Suppressor macrophage treated with lipopolysaccharide for 4 hours (primary cell): ENCODE measurements at places on chromosomes 16 and 17.

GRCh38 chr17:7782240-7782639, 51.8 kb upstream of the KDM6B start:
- DNase-seq: peak; percentile 6

GRCh38 chr17:49548051-49548505, 27.6 kb upstream of the NXPH3 start:
- DNase-seq: no peak

GRCh38 chr16:81275795-81276194, 37.3 kb downstream of the BCO1 start:
- no peak for DNase-seq

DNA sequence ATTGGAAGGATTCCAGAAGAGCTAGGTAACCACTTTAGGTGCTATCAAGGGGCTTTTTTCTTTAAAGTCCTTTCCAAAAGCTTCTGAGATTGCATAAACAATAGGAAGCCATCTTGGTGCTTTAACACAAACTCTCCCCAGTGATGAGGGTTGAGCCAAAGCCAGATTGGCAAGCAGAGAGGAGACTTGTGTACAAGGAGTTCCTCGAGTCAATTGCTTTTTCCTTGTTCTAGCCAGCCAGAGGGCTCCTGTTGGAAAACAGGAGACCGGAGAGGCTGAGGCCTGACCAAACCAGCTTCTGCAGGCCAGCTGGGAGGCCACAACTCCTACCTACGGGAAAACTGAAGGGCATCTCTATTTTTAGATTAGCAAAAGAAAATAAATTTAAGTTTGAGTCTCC, 46.5 kb downstream of the MAPT start:
- no peak for DNase-seq

GRCh38 chr16:27475561-27475960, 73.6 kb downstream of the IL21R start:
- no peak for DNase-seq

- no peak for DNase-seq
Measured at GRCh38 chr17:4974115-4974670, 6.6 kb upstream of the SPAG7 start.
